AG09319 (cell line): ENCODE measurements at places on chromosomes 11 and 22.

DNA sequence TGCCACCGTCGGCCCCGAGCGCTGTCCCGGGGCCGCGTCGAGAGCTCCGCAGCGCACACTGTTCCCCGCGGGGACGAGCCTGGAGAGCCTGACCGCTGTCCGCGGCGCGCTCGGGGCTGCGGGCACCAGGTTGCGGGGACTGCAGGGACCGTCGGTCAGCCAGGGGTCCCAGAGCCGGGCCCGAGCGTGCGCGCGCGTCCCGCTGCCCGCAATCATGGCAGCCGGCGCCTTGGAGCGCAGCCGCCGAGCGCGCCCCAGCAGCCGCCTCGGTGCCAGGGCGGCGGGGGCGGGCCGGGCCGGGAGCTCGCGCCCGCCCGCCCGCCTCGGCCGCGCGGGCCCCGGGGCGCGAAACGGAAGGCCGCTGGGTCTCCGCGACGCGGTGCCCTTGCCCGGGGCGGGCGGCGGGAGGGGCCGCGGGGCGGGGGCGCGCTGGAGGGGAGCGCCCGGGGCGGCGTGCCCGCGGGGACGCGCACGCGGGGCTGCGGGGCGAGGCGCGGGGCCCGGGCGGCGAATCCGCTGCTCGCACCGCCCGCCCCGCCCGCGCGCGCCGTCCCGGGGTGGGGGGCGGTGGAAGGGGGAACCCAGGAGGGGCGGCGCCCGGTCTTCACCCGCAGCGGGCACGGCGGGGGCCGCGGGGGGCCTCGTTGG, 79.4 kb upstream of the PPARA start:
- DNase-seq = no peak

DNA sequence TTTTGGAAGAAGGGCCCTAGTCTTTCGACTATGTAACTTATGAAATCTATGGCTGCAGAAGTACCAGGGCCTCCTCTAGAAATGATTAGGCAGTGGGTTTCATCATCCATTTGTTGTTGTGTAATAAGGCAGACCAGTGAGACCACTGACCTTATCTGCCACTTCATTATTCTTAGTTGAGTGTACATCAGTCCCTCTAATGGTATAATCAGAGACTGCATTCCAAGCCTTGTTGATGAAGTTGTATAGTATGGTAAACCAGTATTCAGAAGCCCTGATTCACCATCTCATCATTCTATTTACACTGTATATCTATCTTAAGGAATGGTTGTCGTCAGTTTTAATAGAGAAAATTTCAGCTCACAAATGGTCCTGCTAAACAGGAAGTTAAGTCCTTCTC, 32.2 kb upstream of the GRIA4 start:
- no peak for DNase-seq

DNA sequence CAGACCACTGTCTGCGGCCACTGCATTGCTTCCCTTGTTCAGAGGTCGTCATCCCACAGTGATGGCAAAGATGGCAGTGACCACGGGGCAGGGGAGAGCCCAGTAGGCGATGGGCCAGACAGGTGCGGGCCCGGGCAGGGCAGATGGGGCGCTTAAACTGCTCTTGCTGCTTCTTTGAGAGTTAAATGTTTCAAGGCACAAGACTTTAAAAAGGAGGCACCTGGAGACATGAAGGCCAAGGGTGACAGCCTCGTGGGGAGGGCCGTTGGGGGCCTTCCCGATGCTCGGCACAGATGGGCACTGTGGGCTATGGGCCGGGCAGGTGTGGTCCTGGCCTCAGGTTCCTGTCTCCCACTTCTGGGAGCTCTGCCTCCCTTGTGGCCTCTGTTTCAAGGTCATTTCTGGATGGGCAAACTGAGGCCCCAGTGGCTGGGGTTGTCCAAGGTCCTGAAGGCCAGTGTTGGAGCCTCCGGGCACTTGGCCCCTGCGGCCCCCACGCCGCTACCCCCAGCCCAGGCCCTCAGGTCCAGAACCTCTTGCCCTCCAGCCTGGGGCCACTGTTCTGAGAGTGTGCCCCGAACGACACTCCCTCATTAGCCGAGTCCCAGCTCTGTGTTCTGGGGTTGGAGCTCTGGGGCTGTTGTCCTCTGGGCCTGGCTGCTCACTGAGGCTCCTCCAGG, 16.9 kb upstream of the CCDC188 start:
- no peak for DNase-seq

DNA sequence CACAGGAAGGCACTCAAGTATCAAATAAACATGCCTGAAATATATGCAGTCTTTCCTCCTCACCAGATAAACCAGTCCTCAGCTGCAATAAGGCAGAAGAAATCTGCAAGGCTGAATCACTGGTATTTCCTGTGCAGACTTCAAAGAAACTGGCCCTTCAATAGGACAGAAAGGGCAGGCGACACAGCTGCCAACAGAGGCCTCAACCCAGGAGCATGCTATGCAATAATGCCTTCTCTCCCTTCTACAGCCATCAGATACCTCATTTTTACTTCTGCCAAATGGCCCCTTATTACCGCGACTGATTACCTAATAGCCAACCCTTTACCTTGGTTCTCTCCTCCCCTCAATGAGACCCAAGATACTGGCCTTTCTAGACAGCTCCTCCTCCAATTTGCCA, 8.0 kb downstream of the NUMA1 start:
- peak; percentile 25 for DNase-seq

- DNase-seq = no peak
Observed at GRCh38 chr11:68825571-68825970, 16.1 kb downstream of the CPT1A start.

- DNase-seq = peak; percentile 80
Observed at GRCh38 chr11:128400382-128401203, 186.8 kb downstream of the ETS1 start.

DNA sequence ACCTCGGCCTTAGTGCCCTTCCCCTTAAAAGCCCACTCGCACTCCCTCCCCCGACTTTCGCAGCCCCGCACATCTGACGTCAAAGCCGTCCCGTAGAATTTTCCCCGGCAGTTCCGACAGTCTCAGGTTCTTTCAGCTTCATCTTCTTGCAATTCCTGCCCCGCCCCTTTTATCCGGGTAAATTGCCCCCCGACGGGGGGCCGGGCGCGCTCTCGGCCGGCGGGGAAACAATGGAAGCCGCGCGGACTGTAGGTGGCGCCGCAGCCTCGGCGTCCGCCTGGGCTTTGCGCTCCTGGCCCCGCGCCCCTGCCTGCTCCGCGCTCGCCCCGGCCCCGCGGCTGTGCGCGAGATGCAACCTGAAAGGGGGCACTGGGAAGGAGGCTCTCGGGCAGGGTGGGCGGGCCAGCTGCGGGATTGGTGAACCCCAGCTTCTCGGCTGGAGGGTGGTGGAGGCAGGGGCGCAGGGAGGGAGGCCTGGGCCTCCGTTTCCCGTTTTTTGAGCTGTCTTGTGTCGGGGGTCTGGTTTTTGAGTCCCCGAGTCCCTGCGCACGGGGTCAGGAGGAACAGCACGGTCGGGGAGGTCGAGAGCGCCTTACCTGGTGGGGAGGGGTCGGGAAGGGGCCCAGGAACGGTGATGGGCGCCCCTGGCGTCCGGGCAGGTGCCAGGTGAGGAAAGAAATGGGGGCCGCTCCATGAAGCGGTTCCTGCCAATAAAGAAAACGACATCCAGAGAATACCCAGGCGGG, 859 bp upstream of the FGF19 start:
- DNase-seq = no peak

DNA sequence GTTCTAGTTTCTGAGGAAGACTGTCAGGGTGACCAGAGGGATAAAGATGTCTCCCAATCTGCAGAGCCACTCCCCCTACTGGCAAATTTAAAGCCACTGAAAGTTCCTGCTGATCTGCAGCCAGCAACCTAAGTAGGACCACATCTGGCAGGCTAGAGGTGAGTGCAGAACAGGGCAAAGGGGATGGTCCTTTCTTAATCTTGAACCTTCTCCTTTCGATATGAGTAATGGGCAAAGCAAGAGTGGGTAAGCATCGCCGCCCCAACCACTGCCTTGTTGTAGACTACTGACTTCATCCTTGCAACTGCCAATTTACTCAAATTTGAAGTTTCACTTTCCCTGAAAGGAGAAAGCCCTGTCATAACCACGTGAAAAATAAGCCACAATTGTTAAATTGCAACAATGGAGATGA, 30.7 kb downstream of the SCUBE2 start:
- no peak for DNase-seq

DNA sequence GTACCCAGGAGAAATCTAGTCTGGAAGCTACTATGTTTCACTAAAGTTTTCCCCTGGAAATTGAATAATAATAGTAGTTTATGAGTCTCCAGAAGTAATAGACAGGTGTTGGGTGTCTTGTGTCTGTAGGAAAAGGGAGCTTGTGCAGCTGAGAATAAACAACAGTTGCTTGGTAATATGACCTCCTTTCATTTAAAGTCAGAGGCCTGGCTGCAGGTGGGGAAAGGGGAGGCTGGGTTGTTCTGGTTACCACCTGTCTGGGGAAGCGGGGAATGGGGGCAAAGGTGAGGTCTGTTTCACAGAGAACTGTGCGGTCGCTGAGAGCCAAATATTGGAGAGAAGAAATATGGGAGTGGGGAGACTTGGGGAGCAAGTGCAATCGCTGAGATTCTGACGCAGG, 3.3 kb upstream of the GRAMD1B start:
- no peak for DNase-seq

DNA sequence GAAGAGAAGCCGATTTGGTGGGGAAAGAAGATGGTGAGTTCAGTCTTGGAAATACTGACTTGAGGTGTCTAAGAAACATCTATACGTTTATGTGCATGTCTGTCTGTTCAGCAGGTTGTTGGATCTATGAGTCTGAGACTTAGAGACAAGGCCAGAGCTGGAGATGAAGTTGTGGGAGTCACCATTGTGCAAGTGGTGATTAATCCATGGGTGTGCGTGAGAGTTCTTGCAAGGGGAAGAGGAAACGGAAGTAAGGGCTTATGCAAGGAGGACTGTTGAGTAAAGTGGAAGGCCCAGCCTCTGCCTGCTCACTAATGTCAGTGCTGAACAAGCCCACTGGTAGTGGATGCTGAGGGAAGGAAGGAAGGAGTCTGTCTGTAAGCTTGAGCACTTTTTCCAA, 9.7 kb downstream of the TMEM45B start:
- DNase-seq = no peak

- DNase-seq = no peak
Observed at GRCh38 chr22:36580371-36580770, 51.4 kb upstream of the EIF3D start.

- DNase-seq = no peak
Observed at GRCh38 chr11:102994105-102994504, 38.6 kb upstream of the MMP13 start.

DNA sequence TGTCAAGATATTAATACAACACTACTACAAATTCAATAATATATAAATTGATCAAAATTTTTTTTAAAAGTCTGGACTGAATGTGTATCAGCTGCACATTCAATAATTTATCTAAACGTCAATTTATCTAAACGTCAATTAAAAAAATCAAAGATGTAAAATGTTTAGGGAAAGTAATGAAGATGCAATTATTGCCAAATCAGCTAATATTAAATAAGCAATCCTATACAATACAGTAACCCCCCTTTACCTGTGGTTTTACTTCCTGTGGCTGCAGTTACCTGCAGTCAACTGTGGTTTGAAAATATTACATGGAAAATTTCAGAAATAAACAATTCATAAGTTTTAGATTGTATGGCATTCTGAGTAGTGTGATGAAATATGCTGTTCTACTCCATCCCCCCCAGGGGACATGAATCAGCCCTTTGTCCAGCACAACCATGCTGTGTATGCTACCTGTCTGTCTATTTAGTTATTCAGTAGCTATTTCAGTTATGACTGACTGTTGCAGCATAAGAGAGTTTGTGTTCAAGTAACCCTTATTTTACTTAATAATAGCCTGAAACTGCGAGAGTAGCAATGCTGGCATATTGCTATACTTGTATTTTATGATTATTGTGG, 72.2 kb downstream of the CWF19L2 start:
- no peak for DNase-seq

DNA sequence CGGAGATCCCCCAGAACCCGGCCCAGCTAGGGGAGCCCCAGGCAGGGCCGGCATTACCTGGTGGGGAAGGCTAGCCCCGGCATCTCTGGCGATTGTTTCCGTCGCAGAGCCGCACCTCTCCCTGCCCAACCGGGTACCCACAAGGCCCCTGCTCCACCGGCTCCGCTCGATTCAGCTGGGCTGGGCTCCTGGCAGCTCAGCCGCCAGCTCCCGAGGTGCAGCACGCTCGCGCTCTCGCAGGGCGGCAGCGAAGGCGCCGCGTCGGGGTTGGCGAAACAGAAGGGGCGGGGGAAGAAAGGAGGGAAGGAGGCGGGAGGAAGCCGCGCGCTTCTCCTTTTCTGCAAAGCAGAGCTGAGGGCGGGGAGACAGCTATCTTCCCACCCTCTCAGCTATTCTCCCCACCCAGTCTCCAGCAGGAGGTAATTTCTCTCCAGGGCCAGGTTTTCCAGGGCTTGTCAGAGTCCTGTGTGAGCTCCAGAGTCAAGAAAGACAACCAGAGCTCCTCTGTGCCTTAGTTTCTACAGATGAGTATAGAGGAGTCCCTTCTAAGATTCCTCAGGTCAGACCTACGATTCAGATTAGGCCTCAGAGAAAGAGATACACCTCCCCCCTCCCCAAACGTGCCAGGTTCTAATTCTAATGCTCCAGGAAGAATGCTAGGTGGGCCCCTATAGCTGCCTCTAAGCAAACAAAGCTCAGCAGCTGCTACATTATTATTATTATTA, 62.0 kb downstream of the PAK1 start:
- DNase-seq = peak; percentile 54

- DNase-seq = no peak
Observed at GRCh38 chr11:123030517-123030916, 31.4 kb downstream of the HSPA8 start.

DNA sequence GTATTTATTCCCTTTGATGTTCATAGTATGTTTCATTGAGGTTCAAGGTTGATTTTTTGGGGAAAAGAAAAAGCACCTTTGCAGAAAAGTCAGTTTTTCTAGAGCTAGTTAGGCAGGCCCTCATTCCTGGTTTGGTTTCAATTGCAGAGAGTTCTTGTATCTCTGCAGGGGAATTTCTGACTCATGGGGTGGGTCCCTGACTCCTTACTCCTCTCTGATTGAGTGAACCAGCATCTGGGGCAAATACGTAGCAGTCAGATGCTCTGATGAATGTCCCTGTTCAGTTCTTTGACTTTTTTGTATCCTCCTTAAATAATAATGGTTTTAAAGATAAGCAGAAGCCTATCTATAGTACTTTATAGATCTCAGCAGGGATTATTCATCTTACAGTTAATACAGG, 7.7 kb upstream of the NCR3LG1 start:
- DNase-seq = peak; percentile 59

GRCh38 chr22:25696763-25697162, 45.2 kb upstream of the MYO18B start:
- no peak for DNase-seq

DNA sequence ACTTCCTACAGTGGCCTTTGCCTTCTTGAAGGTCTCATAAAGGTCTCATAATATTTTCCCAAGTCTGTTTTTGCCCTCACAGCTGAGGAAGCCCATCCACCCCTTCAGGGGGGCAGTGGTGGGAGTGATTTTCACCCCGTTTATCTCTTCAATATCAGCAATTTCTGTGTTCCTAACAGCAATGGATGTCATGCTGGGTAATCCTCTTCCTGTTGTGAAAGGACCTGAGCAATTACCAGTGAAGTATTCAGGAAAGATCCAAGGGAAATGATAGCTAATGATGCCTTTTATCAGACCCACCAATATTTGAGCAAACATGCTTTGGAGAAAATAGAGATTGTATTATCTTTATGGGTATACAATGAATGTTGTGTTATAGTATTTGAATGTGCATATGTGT, 226.9 kb downstream of the INSC start:
- DNase-seq = no peak
